ENCODE measurements at places on chromosomes 1 and 21. TPM values are rescaled to one million over a fixed set of nuclear protein-coding genes. Genes with fewer than 3 reads are reported as not detected.

- no peak for DNase-seq
Observed at GRCh38 chr1:108851567-108851966, 5.3 kb downstream of the AKNAD1 start.

- DNase-seq, result no peak
Observed at GRCh38 chr1:241034203-241034936, 322.6 kb downstream of the RGS7 start.

Gene LRRC71
- not detected for total RNA-seq

DNA sequence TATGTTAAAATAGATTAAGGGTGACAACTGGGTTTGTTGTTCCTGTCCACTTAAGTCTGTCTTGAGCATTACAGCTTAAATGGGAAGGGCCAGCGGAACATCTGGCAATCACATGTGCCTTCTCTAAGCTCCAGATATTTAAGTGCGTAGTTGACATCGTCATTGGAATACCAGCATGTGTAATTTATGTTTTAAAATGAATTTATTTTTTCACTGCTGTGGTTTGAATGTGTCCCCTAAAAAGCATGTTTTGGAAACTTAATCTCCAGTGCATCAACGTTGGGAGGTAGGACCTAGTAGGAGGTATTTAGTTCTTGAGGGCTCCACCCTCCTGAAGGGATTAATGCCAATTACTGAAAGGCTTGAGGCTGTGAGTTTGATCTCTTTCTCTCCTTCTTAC is 13.4 kb downstream of the ZCCHC17 start:
- DNase-seq, result no peak

DNA sequence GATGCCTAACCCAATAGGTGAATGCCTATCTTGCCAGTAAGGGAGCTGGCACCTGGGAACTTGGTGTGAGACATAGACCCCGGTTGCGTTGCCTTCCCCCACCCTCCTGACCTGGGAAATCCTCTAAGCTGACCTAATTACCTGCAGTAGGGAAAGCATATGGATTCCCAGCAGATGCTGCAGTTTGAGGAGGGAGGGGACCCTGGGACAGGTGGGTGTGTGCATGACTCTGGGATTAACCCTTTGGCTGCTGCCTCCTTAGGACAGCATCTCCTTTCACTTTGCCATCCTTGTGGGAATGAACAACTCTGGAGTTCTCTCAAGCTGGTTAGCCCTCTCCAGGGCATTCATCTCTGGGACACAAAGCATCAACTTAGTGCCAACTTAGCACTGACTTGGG is 16.4 kb upstream of the NFASC start:
- DNase-seq, result no peak

GRCh38 chr21:43325968-43326715 is 100.8 kb downstream of the SIK1 start:
- no peak for DNase-seq

Gene KRTAP19-8
- total RNA-seq, result not detected

Measured in ureter (tissue), 1 donor.